Posterior vena cava (tissue), 2 donors: ENCODE measurements at places on chromosomes 12 and 14. TPM values are rescaled to one million over a fixed set of nuclear protein-coding genes. Genes with fewer than 3 reads are reported as not detected.

CCDC198 gene
- total RNA-seq, result not detected

GPR84 gene
- 2.5 TPM for total RNA-seq

MYBPC1 gene
- not detected for total RNA-seq

HVCN1 gene
- total RNA-seq, result 3.6 TPM

OR4K17 gene
- not detected for total RNA-seq

HSP90AA1 gene
- 464 TPM for total RNA-seq

ADAM21 gene
- total RNA-seq, result not detected

CD69 gene
- 5.0 TPM for total RNA-seq

KERA gene
- not detected for total RNA-seq

RPL10L gene
- not detected for total RNA-seq
